ENCODE measurements at places on chromosomes 16 and 17.
A peak's percentile ranks its signal among the peaks of the same experiment; 100 is the strongest.

DNA sequence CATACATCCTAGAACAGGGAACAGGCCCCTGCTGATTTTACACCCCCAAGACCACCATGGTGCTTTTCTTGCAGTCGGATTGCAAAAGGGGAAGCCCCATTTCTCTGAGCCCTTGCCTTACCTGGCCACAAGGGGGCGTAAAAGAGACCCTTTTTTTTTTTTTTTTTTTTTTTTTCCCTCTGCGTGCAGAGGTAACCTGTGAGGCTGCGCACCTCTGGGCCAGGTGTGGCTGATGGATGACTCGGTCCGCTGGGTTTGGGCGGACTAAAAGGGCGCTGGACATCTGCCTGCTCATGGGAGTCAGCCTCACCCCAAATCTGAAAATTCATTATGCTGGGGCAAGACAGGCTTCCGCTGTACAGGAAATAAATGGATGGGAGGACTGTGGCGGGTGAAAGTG is 281.0 kb downstream of the CBLN1 start:
- DNase-seq = no peak

- DNase-seq = no peak
These were observed 16.1 kb downstream of the GGA2 start for GRCh38 chr16:23494188-23494587.

GRCh38 chr16:17526956-17527937 is 56.5 kb upstream of the XYLT1 start:
- no peak for DNase-seq

DNA sequence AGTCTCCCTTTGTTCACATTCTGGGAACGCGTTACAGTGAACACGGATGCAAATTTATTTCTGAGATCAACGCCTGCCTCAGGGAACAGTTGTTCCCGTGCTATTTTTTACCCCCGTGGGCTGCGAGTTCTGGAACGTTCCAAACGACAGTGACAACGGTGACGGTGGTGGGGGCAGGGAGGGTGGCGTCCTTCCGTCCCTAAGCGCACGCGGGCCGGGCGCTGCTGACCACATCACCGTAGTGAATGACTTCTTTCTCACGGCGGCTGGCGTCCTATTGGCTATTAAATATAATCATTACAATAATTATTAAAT is 45.1 kb upstream of the SSTR5 start:
- DNase-seq = no peak

DNA sequence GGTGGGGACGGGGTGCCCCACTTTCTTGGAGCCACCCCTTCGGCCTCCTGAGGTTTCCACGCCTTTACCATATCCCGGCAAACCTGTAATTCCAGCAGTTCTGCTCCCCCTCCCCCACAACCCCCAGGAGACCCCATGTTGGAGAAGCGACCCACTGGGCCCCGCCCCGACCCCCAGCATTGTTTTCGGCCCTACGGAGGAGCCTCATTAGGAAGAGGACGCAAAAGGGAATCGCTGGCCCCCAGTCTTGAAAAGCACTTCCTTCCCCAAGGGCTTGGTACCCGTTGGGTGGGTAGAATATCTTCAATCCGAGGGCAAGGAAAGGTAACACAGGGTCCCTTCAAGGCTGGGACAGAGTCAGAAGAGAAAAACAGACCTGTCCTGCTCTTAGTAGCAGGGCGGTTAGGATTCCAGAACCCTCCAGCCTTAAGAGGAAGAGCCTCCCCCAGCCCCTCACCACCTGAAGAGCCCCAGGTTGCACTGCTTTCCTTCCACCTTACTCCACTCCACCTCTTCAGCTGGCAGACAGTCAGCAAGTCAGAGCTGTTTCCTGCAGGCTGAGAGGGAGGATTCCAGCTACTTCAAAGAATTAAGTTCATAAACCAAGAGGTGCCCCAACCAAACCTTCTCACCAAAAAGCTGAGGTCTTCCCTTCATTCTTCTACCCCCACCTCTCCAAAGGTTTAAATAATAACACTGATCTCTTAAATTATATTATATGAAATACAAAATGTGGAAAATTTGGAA is 803 bp upstream of the TLCD2 start:
- peak; percentile 43 for DNase-seq

DNA sequence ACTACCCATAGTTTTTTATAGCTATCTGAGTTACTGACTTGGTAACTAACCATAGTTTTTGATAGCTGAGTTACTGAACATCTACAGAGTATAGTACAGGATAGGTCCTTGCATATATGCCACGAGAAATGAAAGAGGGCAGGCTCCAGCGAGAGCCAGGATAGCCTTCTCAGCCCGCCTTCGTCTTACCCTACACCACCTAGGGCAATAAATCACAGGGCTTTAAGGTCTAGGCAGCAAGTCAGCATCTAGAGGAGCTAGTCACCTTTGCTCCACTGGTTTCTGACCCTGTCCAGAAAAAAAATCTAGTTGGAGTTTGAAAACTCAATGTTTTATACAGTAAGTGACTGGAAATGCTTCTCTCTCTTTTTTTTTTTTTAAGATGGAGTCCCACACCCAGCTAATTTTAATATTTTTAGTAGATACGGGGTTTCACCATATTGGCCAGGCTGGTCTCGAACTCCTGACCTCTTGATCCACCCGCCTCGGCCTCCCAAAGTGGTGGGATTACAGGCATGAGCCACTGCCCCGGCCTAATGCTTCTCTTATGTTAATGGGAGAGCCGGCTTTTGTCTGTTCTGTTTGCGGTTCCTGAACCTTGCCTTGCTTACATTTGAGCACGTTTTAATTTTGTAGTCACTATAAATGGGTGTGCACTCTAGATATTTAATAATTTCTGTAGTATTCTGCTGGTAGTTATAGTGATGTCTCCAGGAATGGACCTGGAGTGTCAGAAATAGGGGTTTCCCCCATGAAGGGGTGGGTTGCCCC is 2.8 kb downstream of the BFAR start:
- DNase-seq = no peak

DNA sequence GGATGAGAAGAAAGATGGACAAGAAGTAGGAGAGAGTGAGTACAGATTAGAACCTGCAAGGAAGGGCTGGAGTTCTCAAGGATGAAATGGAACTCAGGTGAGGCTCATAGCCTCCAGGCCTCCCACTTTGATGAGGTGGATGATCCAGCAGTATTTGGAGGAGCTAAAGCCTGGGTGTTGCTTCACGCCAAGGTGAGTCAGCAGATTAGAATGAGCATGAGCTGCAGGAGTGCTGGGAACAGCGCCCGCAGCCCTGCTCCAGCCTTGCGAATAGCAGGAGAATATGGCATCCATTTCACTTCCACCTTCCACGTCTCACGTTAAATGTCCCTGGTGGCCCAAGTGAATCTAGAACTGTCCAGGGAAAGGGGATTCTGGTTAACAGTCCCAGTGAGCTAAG is 94.4 kb upstream of the CPHXL start:
- no peak for DNase-seq

DNA sequence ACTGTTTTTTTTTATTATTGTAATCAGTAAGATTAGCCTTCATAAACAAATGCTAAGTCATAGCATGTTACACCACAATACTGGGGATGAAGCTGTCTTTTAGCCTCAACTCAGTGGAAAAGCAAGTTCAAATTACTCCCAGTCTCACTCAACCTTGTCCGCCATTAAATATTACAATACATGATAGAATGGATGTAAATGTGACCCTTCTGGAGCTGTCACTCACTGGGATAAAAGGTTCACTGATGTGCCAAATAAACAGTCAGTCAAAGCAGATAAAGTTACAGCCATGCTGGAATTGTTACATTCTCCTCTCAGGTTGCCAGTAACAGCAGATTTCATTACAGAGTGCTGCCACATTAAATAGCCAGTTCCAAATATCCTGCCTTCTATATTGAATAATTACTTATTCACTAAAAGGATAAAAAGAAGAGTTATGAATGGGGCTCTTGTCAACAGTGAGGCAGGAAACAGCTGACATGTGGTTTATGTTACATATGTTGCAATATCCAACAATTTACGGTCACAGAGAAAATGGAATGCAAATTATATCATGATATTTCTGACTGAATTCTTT is 53.4 kb downstream of the BRIP1 start:
- DNase-seq = peak; percentile 77

DNA sequence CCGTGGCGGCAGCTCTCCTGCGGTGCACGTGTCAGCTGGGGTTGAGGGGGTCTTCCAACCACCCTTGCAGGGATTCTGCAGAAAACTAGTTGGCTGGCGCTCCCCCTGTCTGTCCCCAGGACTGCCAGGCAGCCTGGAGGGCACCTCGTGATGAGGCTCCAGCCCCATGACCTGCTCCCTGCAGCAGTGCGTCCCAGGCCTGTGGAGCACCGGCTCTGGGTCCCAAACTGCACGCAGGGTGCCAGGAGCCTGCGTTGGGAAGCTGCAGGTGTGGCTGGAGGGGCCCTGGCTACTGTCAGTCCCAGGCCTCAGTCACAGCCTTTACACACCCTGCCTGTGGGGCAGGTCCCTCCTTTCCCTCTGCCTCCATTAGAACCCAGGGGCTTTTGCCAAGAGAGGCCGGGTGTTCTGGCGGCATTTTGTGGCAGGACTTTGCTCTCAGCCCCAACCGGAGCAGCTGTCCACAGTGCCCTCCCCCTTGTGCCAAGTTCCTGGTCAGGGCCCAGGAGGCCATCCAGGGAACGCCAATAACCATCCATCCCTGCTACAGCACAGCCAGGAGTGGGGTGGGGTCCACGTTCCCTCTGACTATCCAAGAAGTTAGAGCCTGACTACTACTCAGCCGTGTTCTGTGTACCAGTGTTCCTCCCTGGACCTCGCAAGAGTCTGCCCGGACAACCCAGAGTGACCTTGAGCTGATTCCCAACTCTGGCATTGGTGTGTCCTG is 9.2 kb downstream of the CHMP6 start:
- DNase-seq = no peak

DNA sequence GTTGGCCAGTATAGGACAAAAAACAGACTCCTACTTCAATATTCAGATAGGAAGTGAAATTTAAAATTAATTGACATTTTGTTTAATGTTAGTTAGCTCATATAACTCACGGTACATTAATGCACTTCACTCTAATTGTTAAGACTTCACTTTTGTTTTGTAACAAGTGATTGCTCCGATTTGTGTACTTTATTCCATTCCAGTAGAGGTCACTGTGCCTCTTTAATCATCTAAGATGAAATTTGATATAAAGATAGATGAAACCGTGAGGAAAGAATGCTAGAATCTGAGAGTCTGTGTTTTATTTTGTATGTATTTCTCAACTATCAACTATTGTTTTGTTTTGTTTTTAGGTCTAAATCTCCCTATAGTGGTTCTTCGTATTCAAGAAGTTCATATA is 29.0 kb downstream of the RBBP6 start:
- DNase-seq = peak; percentile 31

- no peak for DNase-seq
These were observed 16.9 kb downstream of the ETV4 start for GRCh38 chr17:43528988-43529814.

DNA sequence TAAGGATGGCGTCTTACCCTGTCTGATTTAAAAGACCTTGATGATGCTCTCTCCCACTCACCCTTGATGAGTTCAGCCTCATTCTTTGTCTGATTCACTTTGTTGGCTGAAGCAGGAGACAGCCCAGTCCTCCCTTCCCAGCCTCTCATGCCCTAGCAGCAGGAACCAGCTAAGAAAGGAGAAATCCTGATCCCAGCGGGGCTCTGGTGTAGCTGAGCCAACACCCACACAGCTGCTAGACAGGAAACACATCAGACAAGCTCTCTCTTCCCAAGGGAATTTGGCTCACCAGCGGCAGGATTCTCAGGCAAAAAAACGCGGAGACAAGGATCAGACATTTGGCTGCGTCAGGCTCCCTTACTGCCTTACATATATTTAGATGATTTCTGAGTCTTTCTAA is 211.5 kb downstream of the CDH11 start:
- DNase-seq = peak; percentile 99

DNA sequence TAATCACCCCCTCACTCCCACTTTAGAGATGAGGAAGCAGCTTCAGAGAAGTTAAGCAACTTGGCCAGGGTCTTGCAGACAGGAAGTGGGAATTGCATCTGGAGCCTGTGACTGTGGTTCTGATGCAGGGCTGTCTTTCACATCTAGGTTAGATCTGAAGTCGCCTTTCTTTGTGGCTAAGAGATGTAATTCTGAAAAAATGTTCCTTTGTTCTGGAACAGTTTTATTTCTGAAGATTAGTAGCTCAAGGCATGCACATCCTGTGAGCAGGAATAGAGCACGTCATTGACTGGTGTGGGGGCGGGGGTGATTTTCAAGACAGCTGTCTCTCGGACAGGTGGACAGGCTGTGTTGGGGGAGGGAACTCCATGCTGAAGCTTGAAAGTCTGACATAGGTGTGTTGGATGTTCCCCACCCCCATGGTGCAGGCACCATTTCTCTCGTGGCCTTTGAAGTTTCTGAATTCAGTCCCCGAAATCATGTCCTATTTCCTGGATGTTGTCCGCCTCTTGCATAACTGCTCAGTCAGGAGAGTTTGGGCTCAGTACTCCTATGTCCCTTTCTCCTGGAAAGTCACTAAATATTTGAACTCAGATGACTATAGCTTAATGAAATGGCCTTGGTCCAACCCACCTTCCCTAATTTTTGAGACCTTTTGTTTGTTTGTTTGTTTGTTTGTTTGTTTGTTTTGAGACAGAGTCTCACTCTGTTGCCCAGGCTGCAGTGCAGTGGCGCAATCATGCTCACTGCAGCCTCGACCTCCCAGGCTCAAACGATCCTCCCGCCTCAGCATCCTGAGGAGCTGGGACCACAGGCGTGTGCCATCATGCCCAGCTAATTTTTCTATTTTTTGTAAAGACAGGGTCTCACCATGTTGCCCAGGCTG is 21.0 kb upstream of the HERPUD1 start:
- peak; percentile 93 for DNase-seq

- DNase-seq = no peak
These were observed 2.6 kb downstream of the GPR179 start for GRCh38 chr17:38341035-38341721.

- DNase-seq = no peak
These were observed 515 bp downstream of the GFAP start for GRCh38 chr17:44914698-44915271.

- no peak for DNase-seq
These were observed 196.7 kb upstream of the GSE1 start for GRCh38 chr16:85416228-85417109.
